Activated CD4-positive, alpha-beta T cell treated with anti-CD3 and anti-CD28 coated beads for 36 hours (primary cell): ENCODE measurements at places on chromosomes 4 and X. TPM values are rescaled to one million over a fixed set of nuclear protein-coding genes. Genes with fewer than 3 reads are reported as not detected.

GRCh38 chrX:76147106-76147505, 25.8 kb upstream of the PBDC1 start:
- DNase-seq: no peak

GRCh38 chr4:114088481-114088880, 109.0 kb upstream of the ARSJ start:
- no peak for DNase-seq

GRCh38 chr4:166846939-166847338, 387.4 kb downstream of the SPOCK3 start:
- DNase-seq: no peak

DNA sequence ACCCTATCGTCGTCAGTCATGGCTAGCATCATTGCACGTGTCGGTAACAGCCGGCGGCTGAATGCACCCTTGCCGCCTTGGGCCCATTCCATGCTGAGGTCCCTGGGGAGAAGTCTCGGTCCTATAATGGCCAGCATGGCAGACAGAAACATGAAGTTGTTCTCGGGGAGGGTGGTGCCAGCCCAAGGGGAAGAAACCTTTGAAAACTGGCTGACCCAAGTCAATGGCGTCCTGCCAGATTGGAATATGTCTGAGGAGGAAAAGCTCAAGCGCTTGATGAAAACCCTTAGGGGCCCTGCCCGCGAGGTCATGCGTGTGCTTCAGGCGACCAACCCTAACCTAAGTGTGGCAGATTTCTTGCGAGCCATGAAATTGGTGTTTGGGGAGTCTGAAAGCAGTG, 1.6 kb downstream of the ZCCHC12 start:
- DNase-seq: no peak

SPANXC gene
- total RNA-seq: not detected

ETNPPL gene
- not detected for total RNA-seq

GLRA3 gene
- not detected for total RNA-seq
